ENCODE measurements at places on chromosomes 5 and 9.
A peak's percentile ranks its signal among the peaks of the same experiment; 100 is the strongest.

GRCh38 chr5:178384816-178385495 lies 152.4 kb upstream of the PHYKPL start:
- DNase-seq = no peak

DNA sequence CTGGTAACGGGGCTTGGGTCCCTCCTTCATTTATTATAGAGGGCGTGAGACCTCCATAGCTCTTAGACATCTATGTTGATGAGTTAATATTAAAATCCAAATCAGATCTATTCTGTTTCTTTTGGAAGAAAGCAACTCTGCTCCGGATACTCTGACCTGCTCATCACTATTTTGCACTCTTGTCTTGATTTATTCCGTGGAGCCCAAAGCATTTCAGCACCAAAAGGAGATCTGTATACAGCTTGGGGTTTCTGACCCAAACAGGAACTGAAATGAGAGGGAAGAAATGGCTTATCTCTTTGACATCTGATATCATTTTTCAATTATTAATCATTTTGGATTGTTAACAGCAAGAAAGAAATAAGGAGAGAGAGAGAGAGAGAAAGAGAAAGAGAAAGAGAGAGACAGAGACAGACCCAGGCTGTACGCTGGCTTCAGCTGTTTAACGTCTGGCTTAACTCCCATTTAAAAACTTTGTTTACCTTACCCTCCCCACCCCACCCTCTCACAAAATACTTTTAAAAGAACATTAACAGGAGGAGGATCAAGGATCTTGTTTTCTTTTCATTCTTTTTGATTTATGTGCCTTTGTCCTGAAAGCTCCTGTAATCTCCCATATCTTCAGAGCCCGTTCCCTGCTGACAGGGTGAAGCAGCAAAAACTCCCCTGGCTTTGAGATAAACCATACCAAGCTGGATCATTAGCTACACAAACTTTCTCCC lies 231.4 kb upstream of the TUT7 start:
- peak; percentile 70 for DNase-seq

- DNase-seq = no peak
Observed at GRCh38 chr5:69103521-69103920, 9.7 kb downstream of the SLC30A5 start.

GRCh38 chr5:78221467-78221866 lies 73.0 kb downstream of the AP3B1 start:
- no peak for DNase-seq

DNA sequence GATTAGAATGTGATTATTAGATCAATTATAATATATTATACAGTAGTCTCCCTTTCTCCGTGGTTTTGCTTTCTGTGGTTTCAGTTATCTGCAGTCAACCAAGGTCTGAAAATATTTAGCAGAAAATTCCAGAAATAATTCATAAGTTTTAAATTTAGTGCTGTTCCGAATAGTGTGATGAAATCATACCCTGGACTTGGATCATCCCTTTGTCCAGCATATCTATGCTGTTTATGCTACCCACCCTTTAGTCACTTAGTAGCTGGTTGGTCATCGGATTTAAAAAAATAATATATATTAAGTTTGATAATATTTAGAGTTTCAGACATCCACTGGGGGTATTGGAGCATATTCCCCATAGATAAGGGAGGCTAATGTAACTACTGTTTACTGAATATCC lies 19.6 kb downstream of the RMI1 start:
- no peak for DNase-seq

- no peak for DNase-seq
Observed at GRCh38 chr5:169158764-169159163, 142.2 kb downstream of the SLIT3 start.

GRCh38 chr5:56206126-56206910 lies 26.8 kb downstream of the ANKRD55 start:
- no peak for DNase-seq

DNA sequence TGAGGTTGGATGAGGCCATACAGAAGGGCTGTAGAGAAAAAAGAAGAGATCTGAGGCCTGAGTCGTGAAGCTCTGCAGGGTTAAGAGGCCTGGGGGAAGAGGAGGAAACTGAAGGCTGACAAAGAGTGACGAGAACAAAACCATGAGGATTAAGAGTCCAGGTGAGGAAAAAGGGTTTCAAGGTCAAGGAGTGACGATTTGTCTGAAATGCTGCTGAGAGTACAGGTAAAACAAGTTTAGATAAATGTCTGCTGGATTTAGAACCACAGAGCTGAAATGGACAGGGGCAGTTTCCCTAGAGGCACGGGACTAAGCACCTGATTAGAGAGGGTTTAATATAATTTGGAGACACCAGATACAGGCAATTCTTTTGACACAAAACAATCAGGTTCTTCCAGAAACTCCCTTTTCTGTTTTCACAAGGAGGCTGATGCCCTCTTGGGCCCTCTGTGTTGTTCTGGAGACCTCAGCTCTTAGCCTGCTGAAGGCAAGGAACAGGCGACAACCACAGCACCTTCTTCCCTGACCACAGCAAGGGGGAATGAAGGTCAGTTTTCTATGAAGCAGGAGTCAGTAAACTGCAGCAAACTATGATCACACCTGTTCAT lies 14.6 kb upstream of the GCNT1 start:
- DNase-seq = no peak

GRCh38 chr9:93911801-93912554 lies 43.2 kb downstream of the BARX1 start:
- no peak for DNase-seq

DNA sequence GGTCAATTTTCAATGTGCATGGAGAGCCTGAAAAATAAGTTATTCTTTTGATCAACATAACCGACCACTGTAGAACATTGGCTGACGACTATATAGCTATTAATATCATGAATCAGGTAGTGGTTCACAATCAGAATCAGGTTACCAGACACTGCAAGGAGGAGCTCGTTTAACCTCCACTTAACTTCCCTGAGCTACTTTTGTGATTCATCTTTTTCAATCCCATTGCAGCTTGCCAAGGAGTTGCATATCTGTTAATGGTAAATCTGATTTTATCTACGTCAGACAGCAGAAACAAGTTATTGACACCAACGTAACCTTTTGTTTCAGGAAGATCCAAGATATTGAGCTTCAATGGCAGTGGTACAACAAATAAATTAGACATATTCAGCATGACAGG lies 2263.8 kb upstream of the ACO1 start:
- no peak for DNase-seq

DNA sequence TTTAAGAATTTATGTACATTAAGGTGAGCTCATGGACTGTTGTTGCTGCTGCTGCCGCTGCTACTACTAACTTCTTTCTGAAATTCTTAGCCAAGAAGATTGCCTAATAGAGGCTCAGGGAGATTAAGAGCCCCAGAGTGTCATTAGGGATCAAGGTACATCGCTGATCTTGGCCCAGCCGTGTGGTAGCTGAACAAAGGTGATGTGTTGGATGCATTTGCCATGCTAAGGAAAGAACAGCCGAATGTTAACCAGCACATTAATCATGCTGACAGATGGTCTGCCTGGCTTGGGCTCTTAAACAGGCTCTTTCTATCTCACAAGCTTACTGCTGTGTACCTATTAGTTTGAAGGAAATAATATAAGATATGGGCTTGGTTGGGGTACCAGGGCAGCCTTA lies 137.1 kb downstream of the KCTD16 start:
- DNase-seq = no peak

DNA sequence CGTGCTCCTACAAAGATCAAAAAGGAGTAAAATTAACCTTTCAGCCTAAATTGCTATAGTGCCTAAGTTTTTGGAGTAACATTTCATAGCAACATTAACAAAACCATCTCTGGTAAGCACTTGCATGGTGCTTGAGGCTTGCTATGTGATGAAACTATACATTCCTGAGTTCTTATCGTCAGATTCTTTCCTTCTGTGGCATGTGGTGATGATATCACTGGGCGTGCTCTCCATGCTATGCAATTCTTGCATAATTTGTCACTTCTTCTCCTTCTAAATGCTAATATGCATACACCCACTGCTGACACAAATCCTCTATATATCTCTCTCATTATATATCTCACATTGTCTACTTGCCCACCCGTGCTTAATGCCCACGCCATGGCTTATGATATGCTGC lies 2019.9 kb downstream of the MAT2B start:
- DNase-seq = peak; percentile 31

DNA sequence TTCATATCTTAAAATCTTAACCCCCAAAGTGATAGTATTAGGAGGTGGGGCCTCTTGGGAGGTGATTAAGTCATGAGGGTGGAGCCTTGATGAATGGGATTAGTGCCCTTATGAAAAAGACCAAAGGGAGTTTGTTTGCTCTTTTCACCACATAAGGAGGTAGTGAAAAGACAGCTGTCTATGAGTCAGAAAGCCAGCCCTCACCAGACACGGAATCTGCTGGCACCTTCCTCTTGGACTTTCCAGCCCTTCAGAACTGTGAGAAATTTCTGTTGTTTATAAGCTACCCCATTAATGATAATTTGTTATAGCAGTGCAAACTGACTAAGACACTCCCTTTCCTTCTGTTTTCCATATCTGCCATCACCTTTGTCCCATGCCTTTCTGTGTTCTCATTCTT lies 20.8 kb downstream of the IFNB1 start:
- no peak for DNase-seq

GRCh38 chr5:156000115-156000514 lies 326.8 kb upstream of the SGCD start:
- DNase-seq = no peak

- no peak for DNase-seq
Observed at GRCh38 chr9:78236551-78236910, 656 bp downstream of the CEP78 start.

- no peak for DNase-seq
Observed at GRCh38 chr5:98656796-98657195, 116.7 kb upstream of the RGMB start.

DNA sequence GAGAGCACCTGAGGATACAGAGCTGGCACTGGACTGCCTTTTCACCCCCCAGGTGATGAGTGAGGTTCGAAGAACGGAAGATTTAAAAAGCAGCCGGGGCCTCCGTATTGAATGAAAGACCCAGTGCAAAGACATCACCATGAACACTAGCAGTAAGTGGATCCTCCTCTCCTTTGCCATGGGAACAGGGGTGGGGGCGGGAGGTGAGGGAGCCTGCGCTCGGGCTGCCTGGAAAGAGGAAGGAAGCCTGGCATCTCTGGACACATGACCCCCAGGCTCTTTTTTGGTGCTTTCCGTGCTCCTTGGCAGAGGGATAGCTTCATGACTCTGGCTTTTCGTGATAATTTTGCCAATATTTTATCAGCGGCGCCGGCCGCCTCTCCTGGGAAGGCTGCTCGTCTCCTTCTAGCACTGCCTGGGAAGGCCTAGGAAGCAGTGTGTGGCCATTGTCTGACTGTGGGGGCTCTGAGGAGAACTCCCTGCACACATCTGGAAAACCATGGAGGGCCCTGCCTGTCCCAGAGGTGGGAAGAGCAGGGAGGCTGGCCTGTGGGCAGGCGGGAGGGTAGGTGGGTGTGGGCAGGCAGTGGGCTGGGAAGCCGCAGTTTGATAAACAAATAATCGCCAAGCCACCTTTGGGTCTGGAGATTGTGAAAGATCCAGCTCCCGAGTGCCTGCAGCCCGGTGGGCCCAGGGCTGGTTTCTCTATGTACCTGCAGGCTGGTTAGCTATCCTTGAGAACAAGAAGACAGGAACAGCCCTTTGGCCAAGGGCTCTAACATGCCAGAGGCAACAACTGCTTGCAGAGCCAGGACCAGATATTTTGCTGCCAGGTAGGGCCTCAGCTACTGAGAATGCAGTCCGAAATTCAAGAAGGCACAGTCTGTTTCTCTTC lies 911 bp downstream of the ABLIM3 start:
- peak; percentile 28 for DNase-seq

GRCh38 chr9:2257248-2257929 lies 242.2 kb downstream of the SMARCA2 start:
- DNase-seq = no peak

DNA sequence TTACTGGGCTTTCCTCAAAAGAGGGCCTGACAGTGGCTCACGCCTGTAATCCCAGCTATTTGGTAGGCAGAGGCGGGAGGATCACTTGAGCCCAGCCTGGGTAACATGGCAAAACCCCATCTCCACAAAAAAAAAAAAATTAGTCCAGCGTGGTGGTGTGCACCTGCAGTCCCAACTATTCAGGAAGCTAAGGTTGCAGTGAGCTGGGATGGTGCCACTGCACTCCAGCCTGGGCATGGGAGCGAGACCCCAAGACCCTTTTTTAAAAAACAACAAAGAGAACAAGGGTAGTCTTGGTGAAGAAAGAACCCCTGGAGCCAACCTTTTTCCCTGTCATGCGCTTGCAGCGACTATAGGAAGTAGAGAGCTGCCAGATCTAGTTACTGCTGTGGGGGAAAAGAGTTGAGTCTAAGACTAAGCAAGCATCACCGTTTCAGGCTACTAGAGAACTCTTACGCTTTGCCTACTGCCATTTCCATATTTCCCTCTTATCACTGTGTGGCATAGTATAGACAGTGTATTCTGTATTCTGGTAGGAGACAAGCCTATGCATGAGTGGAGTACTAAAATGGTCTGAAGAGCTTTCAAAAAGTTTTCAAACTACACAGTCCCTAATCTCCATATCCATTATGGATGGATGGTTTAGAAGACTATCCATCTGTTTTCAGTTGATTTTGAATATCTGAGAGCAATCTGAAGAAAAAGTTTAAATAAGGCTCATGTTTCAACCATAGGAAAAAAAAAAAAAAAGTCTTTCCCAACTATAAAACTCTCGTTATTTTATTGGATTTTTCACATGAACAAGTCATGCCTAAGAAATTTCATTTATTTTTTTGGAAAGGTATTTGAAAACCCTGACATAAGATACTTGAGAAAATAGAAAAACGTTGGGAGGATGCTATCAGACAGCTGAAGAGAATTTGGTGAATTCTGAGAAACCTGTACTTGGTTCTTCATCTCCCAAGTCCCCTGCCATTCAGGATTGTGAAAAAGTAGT lies 2.6 kb downstream of the C9orf40 start:
- no peak for DNase-seq

- DNase-seq = peak; percentile 8
Observed at GRCh38 chr9:17528859-17529258, 50.0 kb upstream of the SH3GL2 start.

GRCh38 chr5:4531756-4532704 lies 608.1 kb upstream of the ADAMTS16 start:
- no peak for DNase-seq

DNA sequence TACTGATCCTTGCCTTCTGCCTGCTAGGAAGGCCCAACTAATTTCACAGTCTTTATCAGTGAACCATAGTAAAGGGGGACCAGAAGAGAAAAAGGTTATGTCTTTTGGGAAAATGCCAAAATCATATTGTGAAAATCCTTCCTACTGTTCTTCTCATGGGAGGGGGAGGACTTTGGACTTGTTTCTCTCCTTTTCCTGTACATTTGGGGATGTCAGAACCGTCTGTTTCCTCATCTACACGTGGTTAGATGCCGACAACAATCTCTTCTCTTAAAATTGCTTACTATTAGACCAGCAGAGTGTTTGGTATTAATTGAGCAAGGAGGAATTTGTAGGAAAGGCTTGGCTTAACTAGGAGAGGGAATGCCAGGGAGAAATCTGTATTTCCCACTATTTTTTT lies 77.2 kb downstream of the TMC1 start:
- DNase-seq = no peak

GRCh38 chr9:104304925-104305324 lies 199.1 kb upstream of the OR13F1 start:
- DNase-seq = no peak

GRCh38 chr5:96048763-96049162 lies 87.1 kb upstream of the ELL2 start:
- DNase-seq = no peak
